ENCODE measurements at places on chromosomes 1 and 21.

GRCh38 chr1:16289959-16290358, 53.0 kb upstream of the CPLANE2 start:
- DNase-seq = no peak

GRCh38 chr1:107793896-107794453, 171.0 kb downstream of the VAV3 start:
- DNase-seq = no peak

DNA sequence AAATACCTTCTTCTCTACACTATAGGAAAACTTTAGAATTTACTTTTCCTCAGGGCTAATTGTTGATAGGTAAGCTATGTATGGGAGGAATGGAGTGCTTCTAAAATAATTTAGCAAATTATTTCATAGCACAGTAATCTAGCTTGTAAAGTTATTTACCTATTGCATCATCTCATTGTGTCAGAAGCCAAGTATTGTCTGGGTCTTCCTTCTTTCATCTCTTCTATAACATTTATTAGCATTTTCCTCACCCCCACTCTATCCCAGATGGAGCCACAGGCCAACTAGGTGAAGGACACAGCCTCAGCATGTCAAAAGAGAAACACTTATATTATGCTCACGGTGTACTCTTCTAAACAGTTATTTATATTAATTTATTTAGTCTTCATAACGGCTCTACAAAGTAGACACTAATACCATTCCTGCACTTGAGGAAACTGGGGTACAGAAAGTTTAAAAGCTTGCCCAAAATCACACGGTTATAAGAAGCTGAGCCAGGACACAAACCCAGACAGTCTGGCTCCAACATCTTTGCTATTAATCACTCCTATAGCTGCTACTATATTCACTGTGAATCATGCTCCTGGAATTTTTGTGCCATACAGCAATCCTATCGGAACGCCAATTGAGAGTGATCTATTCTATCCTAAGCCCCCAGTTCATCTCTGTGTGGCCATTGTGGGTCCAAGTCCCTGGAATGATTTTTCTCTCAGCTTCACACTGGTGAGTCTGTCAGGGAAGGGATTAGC, 43.1 kb downstream of the OR10J5 start:
- DNase-seq = no peak

DNA sequence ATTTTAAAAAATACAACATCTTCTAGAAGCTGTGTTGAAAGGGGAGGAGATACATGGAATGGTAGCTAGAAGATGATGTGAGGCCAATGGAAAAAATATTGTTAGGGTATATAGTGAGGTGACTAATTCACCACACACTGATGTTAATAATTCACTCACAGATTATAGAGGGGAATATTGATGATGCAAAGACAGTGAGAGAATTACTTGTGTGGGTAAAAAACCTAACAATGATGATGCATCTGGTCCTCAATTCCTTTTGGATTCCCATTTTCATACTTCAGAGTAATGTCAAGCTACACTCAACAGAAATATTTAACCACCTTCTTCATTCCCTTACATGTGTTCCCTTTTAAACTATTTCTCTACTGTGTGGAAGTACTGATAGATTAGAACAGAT, 169.5 kb upstream of the DPYD start:
- DNase-seq = no peak

GRCh38 chr21:45556645-45557615, 14.7 kb upstream of the SLC19A1 start:
- no peak for DNase-seq

- no peak for DNase-seq
These were observed 8.7 kb downstream of the GNAT2 start for GRCh38 chr1:109610609-109611307.

DNA sequence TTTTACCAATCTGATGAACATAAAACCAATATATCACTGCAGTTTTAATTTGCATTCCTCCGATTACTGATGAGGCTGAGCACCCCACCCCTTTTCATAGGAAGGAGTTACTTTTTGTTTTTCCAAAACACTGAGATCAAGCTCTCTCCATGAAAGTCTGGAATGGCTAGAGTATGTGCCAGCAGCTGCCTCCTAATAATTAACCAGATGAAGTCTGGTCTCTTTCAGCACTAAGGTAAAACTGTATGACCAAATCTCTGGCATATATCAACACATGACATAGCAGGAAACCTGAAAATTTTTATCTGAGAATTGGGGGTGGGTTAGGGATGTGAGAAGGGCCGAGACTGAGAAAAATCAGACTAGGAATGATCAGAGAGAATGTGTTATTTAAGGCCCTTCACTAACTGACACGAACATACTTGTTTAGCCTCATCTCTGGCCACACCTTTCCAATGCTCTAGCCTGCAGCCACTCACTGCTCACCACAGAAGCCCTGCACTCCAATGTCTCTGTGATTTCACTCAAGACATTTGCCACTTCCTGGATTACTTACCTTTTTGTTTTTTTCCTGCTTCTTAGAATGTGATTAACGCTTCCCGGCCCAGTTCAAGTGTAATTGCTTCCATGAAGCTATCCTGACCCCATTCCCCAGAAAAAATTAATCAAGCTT, 34.7 kb downstream of the WASF2 start:
- DNase-seq = peak; percentile 13

- no peak for DNase-seq
These were observed 21.1 kb downstream of the SLC25A24 start for GRCh38 chr1:108179018-108179417.
